Chondrocyte (in vitro differentiated cells): ENCODE measurements at places on chromosomes 12 and 14. TPM values are rescaled to one million over a fixed set of nuclear protein-coding genes. Genes with fewer than 3 reads are reported as not detected.

DNA sequence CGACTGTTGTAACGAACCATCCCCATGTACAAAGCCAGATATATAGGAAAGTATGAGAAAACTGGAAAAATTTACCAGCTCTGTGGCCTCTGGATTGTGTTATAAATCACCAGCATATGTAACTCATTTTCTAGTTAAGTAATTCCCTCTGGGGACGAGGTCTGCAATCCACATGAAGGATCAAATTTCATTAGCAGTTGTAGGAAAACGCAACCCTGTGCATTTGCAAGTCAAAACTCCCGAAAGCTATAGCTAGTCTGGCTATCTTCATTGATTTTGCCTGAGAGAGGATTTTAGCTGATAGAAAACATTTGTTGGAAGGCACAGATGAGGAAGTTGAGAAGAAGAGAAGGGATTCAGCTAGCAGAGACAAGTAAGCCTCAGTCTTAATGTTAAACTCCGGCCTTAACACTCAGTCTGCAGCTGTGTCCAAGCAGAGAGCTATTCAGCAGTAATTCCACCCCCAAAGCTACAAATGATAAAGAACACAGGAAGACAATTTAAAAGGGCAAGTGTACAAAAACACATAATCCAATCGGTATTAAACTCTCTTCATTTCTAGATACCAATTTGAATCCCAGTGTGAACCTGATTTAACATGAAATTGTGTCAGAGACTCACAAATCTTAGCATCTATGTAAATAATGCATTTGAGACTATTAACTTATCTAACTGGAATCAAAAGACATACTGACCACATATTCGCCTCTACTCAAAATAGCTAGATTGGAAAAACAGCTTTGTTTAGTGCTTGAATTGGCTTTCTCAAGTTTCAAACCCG, 54.2 kb upstream of the CERS5 start:
- peaks cover 42% of the 10 kb centered on the region for H3K4me1 ChIP-seq
- H3K27me3 ChIP-seq: no peaks in the 10 kb centered on the region
- DNase-seq: no peak
- H3K36me3 ChIP-seq: peaks cover 5% of the 10 kb centered on the region

HOXC6 gene
- total RNA-seq: not detected in 3 replicates

GRCh38 chr12:2533036-2533435, 261.7 kb upstream of the FKBP4 start:
- no peak overlapping the region for H3K4me3 ChIP-seq
- H3K27ac ChIP-seq: no peak overlapping the region
- DNase-seq: no peak
- peaks cover 29% of the 10 kb centered on the region for H3K36me3 ChIP-seq
- H3K27me3 ChIP-seq: no peaks in the 10 kb centered on the region

- peaks cover 9% of the 10 kb centered on the region for H3K4me1 ChIP-seq
- no peak overlapping the region for H3K27ac ChIP-seq
- H3K27me3 ChIP-seq: peaks cover 17% of the 10 kb centered on the region
- peak overlapping the region; percentile 49 for H3K4me3 ChIP-seq
These were observed 105.0 kb upstream of the PRB2 start for GRCh38 chr12:11500188-11500860.

GRCh38 chr12:59934486-59934885, 338.7 kb downstream of the SLC16A7 start:
- H3K27me3 ChIP-seq: no peaks in the 10 kb centered on the region
- peaks cover 23% of the 10 kb centered on the region for H3K4me1 ChIP-seq
- no peak overlapping the region for H3K4me3 ChIP-seq
- peaks cover 8% of the 10 kb centered on the region for H3K36me3 ChIP-seq

DNA sequence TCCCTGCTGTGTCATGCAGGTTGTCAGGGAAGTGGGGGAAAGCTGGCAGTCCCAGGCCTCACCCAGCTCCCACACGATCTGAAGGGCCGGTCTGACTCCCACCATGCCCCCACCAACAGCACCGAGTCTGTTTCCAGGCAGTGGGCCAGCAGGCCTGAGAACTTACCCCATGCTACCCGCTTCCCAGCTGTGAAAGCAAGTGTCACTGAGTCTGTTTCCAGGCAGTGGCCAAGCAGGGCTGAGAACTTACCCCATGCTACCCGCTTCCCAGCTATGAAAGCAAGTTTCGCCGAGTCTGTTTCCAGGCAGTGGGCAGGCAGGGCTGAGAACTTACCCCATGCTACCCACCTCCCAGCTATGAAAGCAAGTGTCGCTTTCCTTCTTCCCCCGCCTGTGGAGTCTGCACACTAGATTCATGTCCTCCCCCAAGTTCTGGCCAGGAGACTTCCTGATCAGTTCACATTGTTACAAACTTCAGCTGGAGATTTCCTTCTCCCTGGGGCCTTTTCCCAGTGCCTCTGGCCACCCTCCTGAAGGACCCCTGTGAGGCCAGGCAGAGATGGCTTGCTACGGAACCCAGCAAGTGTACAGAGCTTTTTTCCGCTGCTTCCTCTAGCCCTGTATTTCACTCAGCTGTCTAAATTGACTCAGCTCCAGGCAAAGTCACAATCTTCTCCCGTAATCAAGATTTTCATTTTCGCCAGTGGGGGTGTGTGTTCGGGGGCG, 435.4 kb downstream of the TMTC2 start:
- no peak overlapping the region for H3K4me3 ChIP-seq
- no peaks in the 10 kb centered on the region for H3K36me3 ChIP-seq
- no peaks in the 10 kb centered on the region for H3K4me1 ChIP-seq
- H3K27me3 ChIP-seq: no peaks in the 10 kb centered on the region
- no peak for DNase-seq

GRCh38 chr12:44247588-44247987, 411.7 kb downstream of the TMEM117 start:
- H3K4me1 ChIP-seq: no peaks in the 10 kb centered on the region
- no peaks in the 10 kb centered on the region for H3K27me3 ChIP-seq
- no peak overlapping the region for H3K4me3 ChIP-seq
- DNase-seq: no peak
- H3K36me3 ChIP-seq: peaks cover 3% of the 10 kb centered on the region

- no peaks in the 10 kb centered on the region for H3K27me3 ChIP-seq
- H3K36me3 ChIP-seq: no peaks in the 10 kb centered on the region
- no peaks in the 10 kb centered on the region for H3K4me1 ChIP-seq
- DNase-seq: no peak
- H3K4me3 ChIP-seq: no peak overlapping the region
These were observed 1108.9 kb downstream of the BCL11B start for GRCh38 chr14:98162856-98163805.

MAP1LC3B2 gene
- total RNA-seq: 3.3 to 4.1 TPM (median 3.3 TPM) in 3 replicates

- H3K4me3 ChIP-seq: no peak overlapping the region
- H3K27me3 ChIP-seq: no peaks in the 10 kb centered on the region
- DNase-seq: no peak
- no peak overlapping the region for H3K27ac ChIP-seq
These were observed 15.4 kb upstream of the SMCO2 start for GRCh38 chr12:27431185-27431584.

DNA sequence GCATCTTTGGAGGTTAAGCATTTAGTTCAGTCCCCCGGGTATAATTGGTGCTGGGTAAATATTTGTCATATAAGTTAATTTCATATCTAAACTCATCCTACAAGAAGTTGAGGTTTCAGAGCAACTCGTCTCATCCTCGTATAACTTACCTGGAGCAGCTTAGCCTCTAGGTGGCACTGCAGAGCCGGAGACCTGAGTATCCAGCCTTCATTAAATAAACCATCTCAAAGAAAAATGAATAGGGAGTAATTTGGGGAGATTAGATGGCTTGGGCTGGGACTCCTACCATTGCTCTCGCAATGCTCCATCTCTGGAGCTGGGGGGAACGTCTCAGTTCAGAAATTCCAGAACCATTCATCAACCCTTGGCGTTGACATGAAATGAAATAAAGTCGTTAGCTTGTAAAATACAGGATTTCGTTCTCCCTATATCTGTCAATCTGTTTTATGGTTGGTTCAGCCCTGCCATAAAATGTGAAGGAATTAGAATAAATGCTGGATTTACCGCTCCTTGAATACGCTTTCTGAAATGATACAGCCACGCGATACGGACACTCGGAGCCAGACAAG, 122.9 kb upstream of the TMEM132D start:
- no peaks in the 10 kb centered on the region for H3K4me1 ChIP-seq
- no peak overlapping the region for H3K27ac ChIP-seq
- H3K36me3 ChIP-seq: no peaks in the 10 kb centered on the region

LAG3 gene
- total RNA-seq: 0.56 to 1.7 TPM (median 1.0 TPM) in 3 replicates

DNA sequence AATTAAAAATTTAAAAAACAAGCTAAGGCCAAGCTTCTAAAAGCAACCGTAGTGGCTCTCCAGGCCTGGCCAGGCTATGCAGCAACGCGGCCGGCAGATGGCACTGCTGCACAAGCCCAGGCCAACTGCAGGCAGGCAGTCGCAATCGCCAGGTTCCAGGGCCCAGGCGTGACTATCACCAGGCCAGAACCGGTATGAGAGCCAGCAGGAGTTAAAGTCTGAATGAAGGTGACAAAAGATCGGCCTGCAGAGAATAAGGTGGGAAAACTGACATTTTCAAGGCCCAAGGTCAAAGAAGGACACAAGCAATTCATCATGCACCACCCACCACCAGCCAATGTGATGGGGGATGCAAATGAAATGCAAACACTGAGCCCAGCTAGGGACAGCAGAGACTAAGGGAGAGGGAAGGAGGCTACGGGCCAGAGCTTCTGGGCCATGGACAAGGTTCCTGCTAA, 43.6 kb upstream of the ANO2 start:
- H3K27me3 ChIP-seq: no peaks in the 10 kb centered on the region
- H3K36me3 ChIP-seq: no peaks in the 10 kb centered on the region
- no peak overlapping the region for H3K27ac ChIP-seq
- no peak overlapping the region for H3K4me3 ChIP-seq
- DNase-seq: no peak

DNA sequence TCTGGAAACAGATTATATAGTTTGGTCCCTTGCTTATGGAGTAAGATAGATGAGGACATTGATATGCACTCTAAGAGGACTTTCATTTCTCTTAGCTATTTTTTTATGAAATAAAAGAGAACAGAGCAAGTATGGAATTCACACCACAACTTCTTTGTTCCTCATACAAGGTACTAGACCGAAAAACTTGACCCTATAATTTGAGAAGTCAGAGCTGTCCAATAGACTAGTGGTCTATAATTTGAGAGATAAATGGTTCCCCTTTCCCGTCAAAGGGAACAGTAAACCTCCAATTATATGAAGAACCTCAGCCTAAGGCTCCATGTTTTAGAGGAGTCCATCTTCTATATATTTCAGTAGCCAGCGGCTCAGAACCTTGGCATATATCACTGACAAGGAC, 58.5 kb upstream of the HIF1A start:
- H3K36me3 ChIP-seq: no peaks in the 10 kb centered on the region
- no peaks in the 10 kb centered on the region for H3K27me3 ChIP-seq
- H3K4me1 ChIP-seq: peaks cover 12% of the 10 kb centered on the region
- no peak overlapping the region for H3K4me3 ChIP-seq

GRCh38 chr12:104579718-104580495, 123.2 kb downstream of the CHST11 start:
- DNase-seq: no peak
- no peak overlapping the region for H3K27ac ChIP-seq
- no peak overlapping the region for H3K4me3 ChIP-seq
- no peaks in the 10 kb centered on the region for H3K36me3 ChIP-seq
- H3K27me3 ChIP-seq: no peaks in the 10 kb centered on the region
- peaks cover 26% of the 10 kb centered on the region for H3K4me1 ChIP-seq

DNA sequence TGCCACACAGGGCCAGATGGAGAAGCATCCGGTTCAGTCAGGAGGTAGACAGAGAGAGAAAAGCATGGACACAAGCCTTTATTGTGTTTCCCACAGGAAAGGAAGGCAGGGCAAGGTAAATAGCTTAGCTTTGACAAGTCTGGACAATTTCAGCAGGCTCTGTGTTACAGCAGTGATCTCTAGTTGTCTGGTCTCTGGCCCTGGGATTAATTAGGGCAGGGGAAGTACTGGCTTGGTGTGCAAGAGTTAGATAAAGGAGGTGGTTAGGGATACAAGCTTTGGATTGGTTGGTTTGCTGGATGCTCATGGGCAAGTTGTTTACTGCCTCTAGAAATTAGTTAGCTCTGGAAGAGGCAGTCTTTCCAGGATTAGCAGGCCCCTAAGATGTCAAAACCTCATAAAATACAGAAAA, 15.1 kb upstream of the NGDN start:
- no peak overlapping the region for H3K4me3 ChIP-seq
- no peaks in the 10 kb centered on the region for H3K36me3 ChIP-seq
- H3K27me3 ChIP-seq: peaks cover 41% of the 10 kb centered on the region

GRCh38 chr12:122318607-122319605, 52.6 kb upstream of the VPS33A start:
- H3K36me3 ChIP-seq: peaks cover 34% of the 10 kb centered on the region
- no peak for DNase-seq
- peak overlapping the region; percentile 97 for H3K27ac ChIP-seq
- H3K4me1 ChIP-seq: peaks cover 22% of the 10 kb centered on the region
- H3K4me3 ChIP-seq: peak overlapping the region; percentile 41

GRCh38 chr12:109137055-109137454, 20.7 kb downstream of the ACACB start:
- no peak for DNase-seq
- no peak overlapping the region for H3K27ac ChIP-seq
- H3K4me3 ChIP-seq: no peak overlapping the region

POTEM gene
- total RNA-seq: not detected in 3 replicates

GRCh38 chr12:128637642-128638606, 185.8 kb downstream of the SLC15A4 start:
- H3K36me3 ChIP-seq: no peaks in the 10 kb centered on the region
- no peak for DNase-seq
- no peak overlapping the region for H3K27ac ChIP-seq
- H3K27me3 ChIP-seq: no peaks in the 10 kb centered on the region
- H3K4me1 ChIP-seq: no peaks in the 10 kb centered on the region
- no peak overlapping the region for H3K4me3 ChIP-seq

DNA sequence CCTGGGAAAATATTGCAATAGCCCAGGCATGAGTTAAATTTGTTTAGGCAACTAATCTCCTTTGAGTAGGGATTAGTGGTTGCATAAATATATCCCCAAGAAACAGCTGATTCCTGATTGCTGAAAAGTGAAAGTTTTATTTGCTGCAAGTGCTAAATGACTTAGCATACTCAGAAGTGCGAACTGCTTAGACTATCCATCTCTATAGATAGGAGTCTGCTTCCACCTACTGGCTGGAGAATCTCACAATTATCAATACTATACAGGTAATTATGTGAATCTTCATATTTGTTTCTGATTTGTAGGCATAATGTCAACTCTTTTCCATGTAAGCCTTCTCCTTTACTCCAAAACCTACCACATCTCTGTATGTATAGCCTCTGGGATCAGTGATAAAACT, 12.0 kb upstream of the SLCO1B3 start:
- no peak overlapping the region for H3K27ac ChIP-seq
- H3K4me1 ChIP-seq: no peaks in the 10 kb centered on the region
- DNase-seq: no peak
- no peak overlapping the region for H3K4me3 ChIP-seq
- H3K36me3 ChIP-seq: no peaks in the 10 kb centered on the region

GRCh38 chr12:6792522-6793201, 3.3 kb downstream of the CD4 start:
- H3K4me1 ChIP-seq: peaks cover 16% of the 10 kb centered on the region
- peak overlapping the region; percentile 6 for H3K4me3 ChIP-seq
- H3K36me3 ChIP-seq: no peaks in the 10 kb centered on the region
- peak overlapping the region; percentile 28 for H3K27ac ChIP-seq

ABHD4 gene
- 52.1 to 89.9 TPM (median 88.0 TPM) in 3 replicates for total RNA-seq
